ENCODE measurements at places on chromosomes 1 and 21.
A peak's percentile ranks its signal among the peaks of the same experiment; 100 is the strongest.

DNA sequence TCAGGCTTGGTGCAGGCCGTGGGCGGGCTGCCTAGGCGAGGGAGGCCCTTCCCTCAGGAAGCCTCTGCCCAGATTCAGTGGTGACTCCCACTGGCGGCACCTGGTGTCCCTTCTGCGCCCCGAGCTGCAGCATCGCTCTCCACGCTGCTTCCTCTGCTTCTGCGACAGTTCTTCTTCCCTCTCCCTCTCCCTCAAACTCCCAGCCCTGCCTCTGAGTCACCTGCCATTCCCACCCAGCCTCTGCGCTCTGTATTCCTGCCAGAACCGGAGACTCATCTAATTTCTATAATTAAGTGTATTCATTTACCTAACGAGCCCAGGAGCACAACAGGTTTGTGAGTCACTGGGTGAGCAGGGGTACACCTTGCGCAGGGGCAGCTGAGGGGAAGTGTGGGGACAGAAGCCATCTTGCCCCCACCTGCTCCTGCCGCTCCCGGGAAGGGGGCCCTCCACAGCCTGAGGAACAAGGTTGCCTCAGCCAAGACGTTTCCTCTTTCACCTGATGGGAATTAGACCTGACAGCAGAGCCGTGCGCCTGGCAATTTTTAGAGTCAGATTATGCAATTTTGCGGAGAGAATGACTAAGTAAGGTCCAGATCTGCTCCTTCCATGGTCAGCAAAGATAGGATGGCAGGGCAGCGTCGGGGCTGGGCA, 19.4 kb downstream of the KCNC4 start:
- DNase-seq: no peak

DNA sequence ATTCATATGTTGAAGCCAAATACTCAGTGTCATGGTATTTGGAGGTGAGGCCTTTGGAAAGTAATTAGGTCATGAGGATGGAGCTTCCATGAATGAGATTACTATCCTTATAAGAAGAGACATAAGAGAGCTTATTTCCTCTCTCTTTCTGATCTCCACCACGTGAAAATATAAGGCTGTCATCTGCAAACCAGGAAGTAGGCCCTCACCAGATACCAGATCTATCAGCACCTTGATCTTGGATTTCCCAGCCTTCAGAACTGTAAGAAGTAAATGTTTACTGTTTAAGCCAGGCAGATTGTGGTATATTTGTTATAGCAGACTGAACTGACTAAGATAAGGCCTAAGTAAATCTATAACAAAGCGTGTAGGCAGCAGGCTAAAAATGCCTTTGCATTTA, 25.3 kb downstream of the RBM11 start:
- DNase-seq: no peak

GRCh38 chr1:58067082-58067481, 479.4 kb downstream of the OMA1 start:
- DNase-seq: no peak

GRCh38 chr1:204417074-204417997, 5.7 kb upstream of the PPP1R15B start:
- DNase-seq: peak; percentile 95

- no peak for DNase-seq
These were observed 9.3 kb upstream of the FCRL1 start for GRCh38 chr1:157829210-157829609.

DNA sequence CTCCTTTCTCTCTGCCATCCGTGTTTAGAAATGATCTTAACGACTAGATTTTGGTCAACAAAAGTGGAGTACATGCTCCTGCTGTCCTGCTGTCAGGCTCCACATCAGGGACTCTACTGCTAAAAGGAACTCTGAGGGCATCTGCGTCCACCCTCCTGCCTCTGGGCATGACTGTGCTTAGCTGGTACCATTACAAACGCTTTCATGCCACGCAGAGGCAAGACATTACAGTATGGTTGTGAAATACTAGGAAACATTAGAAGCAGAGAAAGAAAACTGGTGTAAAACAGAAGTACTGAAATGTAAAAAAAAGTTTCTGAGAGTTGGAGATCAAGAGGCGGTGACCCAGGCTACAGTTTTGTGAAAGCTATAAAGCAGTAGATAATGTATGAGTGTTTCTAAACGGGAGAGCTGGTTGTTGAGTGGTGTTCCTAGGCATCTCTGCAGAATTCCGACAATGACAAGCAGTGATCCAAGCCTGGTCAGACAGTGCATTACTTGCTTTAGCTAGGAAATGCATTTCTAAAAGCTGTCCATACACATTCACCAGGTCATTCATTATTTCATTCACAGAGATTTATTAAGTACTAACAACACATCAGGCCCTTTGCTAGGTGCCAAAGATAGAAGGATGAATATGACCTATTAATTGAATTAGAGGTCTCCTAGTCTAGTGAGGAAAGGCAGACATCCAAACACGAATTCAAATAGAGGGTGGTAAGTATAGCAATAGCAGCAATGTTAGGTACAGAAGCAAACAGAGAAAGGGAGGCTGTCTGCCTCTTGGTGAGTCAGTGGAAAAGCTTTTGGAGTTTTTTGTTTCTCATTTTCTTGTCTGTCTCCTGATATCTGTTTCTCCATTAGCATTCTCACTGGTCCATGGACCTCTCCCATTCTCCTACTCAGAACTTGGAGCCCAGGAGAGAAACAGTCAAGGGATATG, 401.9 kb downstream of the LMO4 start:
- no peak for DNase-seq

DNA sequence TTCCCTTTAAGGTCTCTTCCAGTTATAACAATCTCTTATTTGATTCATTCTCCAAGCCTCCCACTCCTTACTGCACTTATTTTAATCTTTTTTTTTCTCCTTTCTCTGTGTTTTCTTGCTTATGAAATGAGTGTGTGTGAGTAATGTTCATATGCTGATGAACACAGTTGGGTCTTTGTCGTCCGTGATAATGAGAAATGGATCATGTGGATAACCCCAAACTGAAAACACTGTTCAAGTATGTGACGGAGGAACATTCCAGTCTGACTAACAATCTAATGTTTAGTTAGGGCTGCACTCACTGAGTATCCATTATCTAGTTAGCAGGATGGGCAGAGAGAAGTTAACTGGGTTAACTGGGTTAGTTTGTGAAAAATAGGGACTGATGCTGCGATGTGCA, 253.1 kb upstream of the DUSP10 start:
- peak; percentile 85 for DNase-seq

DNA sequence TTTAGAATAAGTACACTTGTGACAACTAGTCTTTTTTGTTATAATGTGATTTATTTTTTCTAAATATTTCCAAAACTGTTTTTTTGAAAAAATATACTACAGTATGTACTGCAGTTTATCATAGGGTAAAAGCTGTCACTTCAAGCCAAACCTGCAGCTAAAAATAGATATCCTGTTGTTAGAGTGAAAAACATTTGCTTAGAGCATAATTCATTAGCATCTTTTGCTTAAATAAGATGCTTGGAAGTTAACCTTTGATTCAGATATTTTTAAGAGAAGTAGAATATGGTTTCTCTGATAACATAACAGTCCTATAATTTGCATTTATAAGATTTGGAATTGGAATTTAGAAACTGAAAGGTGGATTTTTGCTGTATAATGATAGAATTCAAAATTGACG, 21.5 kb downstream of the PRKACB start:
- DNase-seq: no peak

- no peak for DNase-seq
These were observed 378.3 kb downstream of the PBX1 start for GRCh38 chr1:164937291-164937690.

- no peak for DNase-seq
These were observed 225.2 kb downstream of the RPS6KC1 start for GRCh38 chr1:213276236-213276635.

- peak; percentile 95 for DNase-seq
These were observed 537.8 kb downstream of the SMYD3 start for GRCh38 chr1:245969283-245969682.

- DNase-seq: peak; percentile 78
These were observed at the start of gene MTARC2 for GRCh38 chr1:220748089-220748934. Gene MTARC2, plus strand, starts transcription at chr1:220748322. Its CDS starts 210 bp downstream, at chr1:220748532.

- no peak for DNase-seq
These were observed 39.7 kb downstream of the CD34 start for GRCh38 chr1:207871117-207871649.

- DNase-seq: no peak
These were observed 18.0 kb upstream of the RIPPLY3 start for GRCh38 chr21:36988536-36988935.

DNA sequence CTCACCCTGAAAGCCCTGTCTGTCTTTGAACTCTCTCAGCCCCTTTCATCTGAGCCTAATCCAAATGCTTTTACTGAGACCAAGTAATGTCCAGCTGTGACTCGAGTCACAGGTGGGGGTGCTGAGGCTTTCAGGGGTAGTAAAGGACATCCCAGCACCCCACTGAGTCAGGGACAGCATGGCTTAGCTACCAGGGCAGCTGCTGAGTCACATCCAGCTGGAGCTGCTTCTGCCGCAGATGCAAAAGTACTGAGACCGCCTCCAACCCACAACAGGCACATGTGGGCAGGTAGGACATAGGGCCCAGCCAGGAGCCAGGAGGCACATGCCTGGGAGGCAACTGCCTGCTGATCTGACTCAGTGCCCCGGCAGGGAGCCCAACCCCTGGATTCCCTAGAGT, 6.7 kb upstream of the VSIG8 start:
- peak; percentile 75 for DNase-seq

GRCh38 chr1:183551924-183552323, 38.3 kb downstream of the NCF2 start:
- DNase-seq: no peak

- peak; percentile 61 for DNase-seq
These were observed 308.8 kb downstream of the COL11A1 start for GRCh38 chr1:102799496-102799895.
